ENCODE measurements at places on chromosomes 1 and 21.
A peak's percentile ranks its signal among the peaks of the same experiment; 100 is the strongest.

- DNase-seq, result no peak
Measured at GRCh38 chr1:22808676-22809483, 98.2 kb downstream of the EPHB2 start.

- no peak for DNase-seq
Measured at GRCh38 chr1:113136476-113136875, 63.5 kb downstream of the LRIG2 start.

DNA sequence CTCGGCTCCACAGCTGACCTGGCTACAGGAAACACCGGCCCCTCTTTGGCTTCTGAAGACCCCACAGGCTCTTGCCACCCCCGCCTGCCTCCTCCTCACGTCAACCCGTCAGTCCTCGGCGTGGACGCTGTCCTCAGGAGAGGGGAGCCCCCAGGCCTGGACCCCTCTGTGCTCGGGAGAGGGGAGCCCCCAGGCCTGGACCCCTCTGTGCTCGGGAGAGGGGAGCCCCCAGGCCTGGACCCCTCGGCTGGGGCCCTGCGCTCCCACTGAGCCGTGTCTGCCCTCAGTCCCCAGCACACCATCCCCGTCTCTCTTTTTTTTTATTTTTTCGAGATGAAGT, 26.0 kb upstream of the C1orf159 start:
- no peak for DNase-seq

- no peak for DNase-seq
Measured at GRCh38 chr1:94993931-94994645, 67.2 kb upstream of the CNN3 start.

DNA sequence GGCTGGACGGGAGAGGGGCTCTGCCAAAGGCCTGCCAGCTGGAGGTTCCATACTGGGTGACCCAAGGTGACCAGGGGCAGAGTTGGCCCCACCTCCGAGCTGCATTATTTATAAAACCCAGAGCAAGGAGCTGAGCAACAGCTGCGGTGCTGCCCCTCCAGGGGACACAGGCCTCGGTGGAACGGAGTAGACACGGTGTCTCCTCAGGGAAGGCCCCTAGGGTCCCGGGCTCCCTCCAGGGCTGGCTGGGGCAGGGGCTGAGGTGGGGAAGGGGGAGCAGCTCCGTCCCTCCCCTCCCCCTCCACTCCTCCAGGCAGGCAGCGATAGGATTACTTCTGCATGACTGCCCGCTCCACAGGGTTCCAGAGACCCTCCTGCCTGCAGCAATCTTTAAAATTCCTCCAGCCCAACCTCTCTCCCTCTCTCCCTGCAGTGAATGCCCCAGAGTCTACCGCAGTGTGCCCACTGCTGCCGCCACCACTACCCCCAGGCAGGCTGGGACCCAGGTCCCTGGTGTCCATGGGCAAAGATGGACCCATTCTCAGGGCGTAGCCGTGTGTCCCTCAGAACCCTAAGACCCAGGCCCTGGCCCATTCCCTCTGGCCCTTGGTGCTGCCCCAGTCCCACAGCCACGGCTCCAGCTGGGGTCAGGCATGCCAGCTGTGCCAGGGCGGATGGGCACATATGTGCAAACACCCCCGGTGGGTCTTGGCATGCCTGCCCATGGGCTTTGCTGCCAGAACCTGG, 10.8 kb downstream of the AHDC1 start:
- DNase-seq, result no peak

DNA sequence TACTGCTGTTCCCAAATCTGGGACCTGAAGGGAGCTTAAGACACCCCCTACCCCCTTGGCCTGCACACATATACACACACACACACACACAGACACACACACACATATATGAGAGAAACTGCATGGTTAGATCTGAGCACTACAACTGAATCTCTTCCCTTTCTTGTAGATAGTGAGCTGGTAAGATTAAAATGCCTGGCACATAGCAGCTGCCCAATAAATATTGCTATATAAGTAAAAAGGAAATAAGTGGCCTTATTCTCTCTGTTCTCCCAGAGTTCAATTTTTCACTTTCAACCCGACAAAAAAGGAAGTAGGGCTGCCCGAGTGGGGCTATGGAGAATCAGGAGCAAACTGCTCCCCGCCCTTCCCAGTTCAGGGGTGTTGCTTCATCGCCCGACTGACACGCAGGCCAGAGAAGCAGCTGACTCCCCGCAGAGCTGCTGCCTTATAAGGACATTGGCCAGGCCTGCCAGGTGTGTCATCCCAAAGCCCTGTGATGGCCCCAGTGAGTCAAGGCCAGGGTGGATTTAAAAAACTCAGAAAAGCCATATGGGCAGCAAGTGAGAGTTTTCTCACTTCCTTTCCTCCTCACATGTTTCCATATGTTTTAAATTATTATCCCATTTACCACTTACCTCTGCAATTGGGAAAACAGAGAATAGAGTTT, 106.5 kb upstream of the SLC44A3 start:
- no peak for DNase-seq

DNA sequence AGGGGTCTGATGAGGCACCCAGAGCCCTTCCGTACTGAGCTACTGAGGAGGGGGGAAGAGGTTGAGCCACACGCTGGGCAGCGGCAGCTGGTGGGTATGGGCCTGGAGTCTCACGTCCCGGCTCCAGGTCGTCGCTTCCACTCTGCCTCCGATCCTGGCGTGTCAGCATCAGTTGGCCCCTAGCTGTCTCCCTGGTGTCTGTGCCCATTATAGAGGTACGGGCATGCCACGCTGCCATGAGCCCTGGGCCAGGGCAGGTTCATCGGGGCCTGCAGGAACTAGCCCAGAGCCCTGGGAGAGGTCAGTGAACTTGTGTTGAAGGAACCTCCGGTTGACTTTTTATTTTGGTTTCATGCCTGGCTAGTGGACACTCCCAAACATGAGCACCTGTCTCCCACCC, 18.2 kb downstream of the COQ8A start:
- DNase-seq, result no peak

GRCh38 chr1:91655912-91656449, 155.3 kb downstream of the CDC7 start:
- DNase-seq, result no peak

DNA sequence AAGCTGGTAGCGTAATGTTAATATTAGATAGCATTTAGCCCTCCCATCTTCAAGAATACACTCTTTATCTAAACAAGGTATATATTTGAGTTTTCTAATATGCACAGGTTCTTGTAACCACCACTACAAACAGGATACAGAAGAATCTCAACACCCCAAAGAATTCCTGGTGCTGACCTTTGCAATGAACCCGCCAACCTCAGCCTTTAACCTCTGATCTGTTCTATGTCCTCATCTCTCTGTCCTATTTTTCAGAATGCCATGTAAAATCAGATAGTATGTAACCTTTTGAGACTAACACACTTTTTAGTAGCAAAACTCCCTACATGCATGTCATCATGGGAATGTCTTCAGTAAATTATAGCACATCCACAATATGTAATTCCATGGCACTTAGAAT, 71.1 kb downstream of the LRRC8C start:
- DNase-seq, result no peak

GRCh38 chr1:8374812-8375211, 56.9 kb downstream of the SLC45A1 start:
- DNase-seq, result no peak

GRCh38 chr1:6800745-6801144, 15.5 kb downstream of the CAMTA1 start:
- DNase-seq, result no peak

DNA sequence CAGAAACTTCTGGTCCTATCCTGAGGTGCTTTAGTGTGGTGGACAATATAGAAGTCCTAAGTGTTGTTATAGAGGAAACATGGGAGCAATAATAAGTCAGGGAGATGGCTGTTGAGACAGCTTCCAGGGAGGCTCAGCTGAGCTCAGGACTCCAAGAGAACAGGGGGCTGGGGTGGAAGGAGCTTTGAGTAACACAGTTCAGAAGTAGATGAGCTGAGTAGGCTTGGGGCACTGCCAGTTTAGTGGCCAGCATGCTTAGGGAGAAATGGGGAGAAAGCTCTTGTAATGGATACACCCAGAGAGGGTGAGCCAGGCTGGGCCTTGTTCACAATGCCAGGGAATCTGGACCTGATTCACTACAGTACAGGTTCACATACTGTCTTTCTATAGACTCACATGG, 201.6 kb downstream of the DAB1 start:
- no peak for DNase-seq

DNA sequence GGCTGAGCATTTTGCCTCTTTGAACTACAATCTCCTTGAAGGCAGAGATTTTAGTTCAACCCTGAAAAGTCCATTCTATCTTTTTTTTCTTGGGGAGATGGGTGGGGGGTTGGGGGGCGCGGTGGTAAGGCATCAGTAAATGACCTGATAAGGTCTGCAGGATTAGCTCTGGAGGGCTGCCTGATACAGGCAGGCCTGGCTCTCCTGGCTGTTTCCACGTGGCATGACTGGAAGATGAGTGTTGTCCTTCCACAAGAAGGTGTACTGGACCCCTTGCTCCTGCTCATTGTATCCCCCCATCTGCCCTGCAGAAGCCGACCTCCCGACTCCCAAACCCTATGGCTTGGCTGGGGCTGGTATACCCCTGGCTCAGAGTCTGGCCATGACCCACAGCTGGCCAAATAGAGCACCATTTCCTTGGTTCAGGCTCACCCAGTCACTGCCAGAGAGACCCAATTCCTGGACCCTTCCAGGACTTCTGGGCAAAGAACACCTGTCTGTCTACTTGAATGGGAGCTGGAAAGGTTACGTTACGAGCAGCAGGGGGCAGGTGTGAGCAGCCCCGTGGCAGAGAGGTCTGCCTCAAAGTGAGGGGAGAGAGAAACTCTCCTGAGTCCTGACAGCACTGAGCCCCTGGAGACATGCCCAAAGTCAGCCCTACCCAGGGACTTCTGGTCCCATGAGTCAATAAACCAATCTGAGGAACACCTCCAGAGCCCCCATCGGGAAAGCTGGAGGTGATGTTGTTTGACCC, 17.0 kb downstream of the DHRS3 start:
- DNase-seq, result no peak

GRCh38 chr1:101653482-101653946, 343.2 kb downstream of the OLFM3 start:
- no peak for DNase-seq

- DNase-seq, result no peak
Measured at GRCh38 chr1:25593861-25594260, 22.7 kb upstream of the MAN1C1 start.

DNA sequence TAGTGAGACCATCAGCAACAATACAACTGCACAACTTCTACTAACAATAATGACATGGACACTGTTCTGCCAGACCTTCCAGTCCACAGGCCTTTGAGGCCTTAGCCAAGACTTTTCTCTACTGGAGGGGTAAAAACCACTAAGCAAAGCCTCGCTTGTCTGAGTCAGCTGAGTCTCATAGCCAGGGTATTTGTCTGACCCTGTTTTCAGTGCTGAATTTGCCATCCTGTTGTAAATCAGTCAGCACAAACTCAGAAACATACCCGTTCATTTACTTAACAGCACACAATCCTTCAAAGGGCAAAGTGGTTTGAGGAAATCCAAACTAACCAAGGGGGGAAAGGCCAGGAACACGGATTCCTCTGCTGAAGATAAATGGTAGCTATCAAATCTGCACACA, 537.8 kb downstream of the SMYD3 start:
- DNase-seq, result peak; percentile 19

DNA sequence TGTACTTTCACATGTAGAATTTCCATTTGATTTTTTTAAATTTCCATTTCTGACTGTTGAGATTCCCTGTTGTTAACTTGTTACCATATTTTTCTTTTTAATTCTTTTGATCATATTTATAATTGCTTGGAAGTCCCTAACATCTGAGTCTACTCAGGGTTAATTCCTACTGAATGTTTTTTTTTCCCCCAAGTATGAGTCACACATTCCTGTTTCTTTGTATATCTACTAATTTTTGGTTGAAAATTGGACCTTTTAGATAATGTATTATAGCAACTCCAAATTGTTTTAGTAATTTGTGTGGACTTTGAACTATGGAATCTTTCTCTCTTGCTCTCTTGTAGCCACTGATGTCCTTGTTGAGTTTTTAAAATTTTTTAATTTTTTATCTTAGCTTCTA, 54.6 kb downstream of the STXBP3 start:
- no peak for DNase-seq

DNA sequence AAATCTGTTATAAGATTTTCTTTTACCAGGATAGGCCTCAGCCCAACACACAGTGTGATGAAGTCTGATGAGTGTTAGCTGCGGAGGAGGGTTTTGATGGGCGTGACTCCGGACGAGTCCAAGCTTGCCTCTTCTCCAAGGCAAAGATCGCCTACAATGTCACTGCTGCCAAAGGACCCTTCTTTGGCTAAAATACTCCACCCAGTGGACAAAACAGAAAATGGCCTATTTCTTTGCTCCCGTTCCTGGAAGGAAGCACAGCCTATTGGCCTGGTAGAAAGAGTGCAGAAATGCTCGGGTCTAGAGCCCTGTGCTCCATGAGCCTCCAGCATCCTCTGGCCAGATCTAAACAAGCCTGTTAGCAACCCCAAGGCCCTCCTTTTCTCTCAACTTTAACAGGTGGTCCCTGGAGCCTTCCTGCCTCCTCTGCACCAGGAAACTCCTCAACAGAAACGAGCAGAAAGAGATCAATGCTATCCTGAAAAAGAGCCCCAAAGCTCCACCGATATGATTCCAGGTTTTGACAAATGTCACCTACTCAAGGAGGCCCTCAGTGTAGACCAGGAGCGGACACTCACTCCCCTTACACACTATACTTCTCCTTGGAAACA, 3.4 kb upstream of the CASQ2 start:
- DNase-seq, result peak; percentile 74

Data from right kidney (tissue), 9 donors.